ENCODE measurements at places on chromosomes 13 and 19.

GRCh38 chr19:36030264-36031148 is 2.2 kb downstream of the CLIP3 start:
- DNase-seq, result no peak

- DNase-seq, result no peak
These were observed 127.3 kb downstream of the FGF9 start for GRCh38 chr13:21798181-21798580.

DNA sequence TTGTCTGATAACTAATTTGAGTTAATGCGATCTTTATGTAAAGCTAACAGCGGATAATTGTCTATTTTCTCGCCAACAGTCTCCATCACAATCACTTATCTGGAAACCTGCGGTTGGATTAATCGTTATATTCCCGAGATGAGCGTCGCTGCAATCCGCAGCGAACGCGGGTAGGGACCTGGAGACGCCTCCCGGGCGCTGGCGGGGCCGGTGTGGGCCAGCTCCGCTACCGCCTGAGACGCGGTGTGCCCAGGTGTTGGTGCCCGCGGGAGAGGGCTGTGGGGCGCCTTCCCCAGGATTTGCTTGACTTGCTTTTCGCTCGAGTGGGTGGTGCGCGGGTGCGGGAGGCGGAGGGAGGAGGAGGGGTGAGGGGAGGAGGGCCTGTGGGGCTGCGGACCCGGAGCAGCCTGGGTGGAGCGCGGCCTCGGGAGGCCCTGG is 38.3 kb downstream of the SOX1 start:
- DNase-seq, result no peak

DNA sequence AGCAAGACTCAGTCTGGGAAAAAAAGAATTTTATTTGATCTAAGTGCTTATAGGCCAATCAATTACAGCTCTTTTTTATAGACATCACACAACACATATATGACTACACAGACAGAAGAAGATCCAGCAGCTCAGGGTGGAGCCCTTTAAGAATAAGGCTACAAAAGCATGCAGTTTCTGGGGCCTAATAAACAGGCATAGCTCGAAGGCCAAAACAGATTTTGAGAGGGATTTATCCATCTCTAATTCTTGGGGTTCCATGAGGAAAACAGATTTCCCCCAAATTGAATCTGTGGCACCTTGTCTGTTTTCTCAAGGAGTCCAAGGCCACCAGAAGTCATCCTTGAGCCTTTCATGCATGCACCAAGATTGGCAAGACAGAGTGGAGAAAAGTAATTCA is 3.9 kb upstream of the ZNF550 start:
- no peak for DNase-seq

DNA sequence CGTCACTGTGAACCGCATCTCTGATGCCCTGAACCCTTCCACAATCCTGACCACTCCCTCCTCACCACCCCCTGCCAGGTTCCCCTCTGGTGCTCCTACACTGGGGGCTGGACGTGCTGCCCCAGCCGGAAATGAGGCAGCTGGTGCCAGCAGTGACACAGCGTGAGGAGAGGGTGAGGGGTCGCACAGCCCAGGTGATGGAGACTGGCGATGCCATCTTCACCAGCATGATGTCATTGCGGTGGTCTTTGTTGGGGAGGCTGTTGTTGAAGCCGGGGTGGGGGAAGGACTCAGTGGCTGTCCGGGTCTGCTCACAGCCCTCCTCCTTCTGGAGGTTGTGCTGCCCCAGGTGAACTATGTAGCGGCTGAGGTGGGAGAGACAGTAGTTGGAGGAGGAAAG is 2.5 kb downstream of the KLK11 start:
- DNase-seq, result no peak

DNA sequence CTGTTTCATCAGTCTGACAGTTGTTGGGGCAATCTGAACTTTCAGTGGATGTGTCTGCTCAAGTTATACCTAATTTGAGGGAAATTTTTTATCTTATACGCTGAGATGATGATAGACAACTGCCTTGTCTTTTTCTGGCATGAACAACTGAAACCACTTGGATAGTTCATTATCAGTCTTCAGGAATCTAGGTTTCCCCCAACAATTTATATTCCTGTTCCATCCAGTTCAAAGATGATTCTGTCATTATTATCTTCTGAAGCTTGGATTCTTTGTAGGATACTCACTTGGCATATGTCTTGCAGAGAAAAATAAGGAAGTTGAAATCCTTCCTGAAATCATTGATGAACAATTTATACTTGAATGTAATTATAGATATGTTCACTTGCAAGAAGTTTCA is 193.7 kb downstream of the LMO7 start:
- no peak for DNase-seq
